ENCODE measurements at places on chromosomes 1 and 21.

GRCh38 chr1:110896090-110896489 is 23.1 kb downstream of the CD53 start:
- DNase-seq, result no peak

DNA sequence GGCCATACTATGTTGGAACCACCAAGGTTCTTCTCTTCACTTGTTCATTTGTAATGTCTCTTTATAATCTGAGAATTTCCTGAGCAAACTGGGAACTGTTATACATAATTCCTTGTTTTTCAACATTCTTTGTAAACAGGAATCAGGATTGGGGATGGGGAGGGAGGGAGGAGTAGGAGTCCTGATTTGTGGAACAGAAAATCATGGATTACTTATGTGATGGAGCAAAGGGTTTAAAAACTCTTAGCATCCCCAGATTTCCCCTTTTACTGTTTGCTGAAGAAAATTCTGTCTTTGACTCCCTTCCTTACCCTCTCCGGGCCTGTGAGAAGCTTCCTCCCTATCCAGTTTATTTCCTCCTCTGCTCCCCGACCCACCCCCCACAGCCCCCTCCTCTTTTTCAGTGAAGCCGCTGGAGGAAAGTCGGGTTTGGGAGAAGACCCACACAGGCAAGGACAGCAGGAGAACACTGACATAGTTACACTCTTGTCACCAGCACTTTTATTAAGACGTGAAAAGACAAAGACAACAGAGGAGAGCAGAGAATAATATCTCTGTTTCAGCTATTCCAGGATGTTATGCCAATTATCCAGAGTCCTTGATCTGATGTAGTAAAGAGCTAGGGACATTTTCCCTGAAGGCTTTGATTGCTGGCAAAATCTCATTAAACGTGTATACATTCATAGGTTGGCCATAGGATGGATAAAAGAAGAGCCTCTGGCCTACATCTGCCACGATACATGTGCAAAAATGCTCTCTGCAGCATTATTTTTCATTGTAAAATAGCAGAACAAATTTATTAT is 4.6 kb upstream of the NBPF1 start:
- DNase-seq, result no peak

DNA sequence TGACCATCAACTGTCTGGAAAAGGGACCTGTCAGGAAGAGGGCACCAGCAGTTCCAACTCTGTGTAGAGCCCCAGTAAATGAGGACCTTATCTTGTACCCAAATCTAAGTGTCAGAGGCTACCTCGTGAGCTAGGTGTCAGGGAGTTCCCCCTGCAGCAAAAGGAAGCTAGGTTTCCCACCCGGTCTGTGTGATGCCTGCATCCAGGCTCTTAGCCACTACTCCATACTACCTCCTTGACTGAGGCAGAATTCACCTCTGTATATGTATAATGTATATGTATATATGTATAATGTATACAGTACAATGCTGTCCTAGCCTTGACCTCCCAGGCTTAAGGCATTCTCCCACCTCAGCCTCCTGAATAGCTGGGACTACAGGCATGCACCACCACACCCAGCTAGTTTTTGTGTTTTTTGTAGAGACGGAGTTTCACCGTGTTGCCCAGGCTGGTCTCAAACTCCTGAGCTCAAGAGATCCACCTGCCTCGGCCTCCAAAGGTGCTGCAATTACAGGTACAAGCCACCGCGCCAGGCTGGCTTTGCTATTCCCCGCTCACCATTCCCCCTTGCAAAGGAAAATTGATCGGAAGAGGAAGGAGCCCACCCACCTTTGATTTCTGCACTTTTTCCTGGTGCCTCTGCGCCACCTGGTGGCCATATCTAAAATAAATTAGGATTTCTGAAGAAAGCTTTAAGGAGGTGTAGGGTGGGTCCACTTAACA is 15.7 kb upstream of the LUZP1 start:
- peak; percentile 53 for DNase-seq

DNA sequence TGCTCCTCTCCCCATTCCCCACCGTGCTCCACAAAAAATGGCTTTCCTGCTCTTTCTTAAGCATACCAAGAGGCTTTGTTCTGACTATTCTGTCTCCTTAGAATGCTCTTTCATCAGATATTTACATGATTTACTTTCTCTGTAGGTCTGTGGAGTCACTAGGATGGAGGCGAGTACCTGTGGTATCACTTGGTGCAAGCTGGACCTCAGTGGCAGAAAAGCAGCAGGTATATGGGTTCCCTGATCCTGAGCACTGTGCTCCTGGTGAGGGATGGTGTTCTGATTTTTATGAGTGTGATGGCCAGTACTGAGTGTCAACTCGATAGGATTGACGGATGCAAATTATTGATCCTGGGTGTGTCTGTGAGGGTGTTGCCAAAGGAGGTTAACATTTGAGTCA is 10.0 kb downstream of the C1orf87 start:
- DNase-seq, result no peak

GRCh38 chr1:204323887-204324286 is 35.8 kb downstream of the PLEKHA6 start:
- DNase-seq, result peak; percentile 67

DNA sequence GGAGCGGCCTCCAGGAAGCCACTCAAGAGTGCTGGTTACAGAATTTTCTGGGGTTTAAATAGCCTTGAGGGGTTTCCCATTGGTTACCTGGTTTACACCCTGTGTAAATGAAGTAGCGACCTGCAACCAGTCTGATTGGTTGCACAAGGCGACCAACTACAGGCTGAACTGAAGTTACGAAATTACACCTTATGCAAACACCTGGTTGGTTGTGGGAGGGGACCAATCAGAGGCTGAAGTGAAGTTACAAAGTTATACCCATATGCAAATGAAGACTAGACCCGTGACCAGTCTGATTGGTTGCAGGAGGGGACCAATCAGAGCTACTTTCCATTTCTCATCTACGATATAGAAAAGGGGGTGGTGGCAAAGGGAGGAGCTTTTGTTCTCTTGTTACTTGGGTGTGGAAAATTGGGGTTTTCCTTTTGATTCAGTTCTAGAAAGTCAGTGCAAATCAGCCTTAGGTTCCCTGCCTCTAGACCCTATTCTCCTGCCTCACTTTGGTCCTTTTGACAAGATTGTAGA is 22.2 kb upstream of the C1orf174 start:
- DNase-seq, result no peak

DNA sequence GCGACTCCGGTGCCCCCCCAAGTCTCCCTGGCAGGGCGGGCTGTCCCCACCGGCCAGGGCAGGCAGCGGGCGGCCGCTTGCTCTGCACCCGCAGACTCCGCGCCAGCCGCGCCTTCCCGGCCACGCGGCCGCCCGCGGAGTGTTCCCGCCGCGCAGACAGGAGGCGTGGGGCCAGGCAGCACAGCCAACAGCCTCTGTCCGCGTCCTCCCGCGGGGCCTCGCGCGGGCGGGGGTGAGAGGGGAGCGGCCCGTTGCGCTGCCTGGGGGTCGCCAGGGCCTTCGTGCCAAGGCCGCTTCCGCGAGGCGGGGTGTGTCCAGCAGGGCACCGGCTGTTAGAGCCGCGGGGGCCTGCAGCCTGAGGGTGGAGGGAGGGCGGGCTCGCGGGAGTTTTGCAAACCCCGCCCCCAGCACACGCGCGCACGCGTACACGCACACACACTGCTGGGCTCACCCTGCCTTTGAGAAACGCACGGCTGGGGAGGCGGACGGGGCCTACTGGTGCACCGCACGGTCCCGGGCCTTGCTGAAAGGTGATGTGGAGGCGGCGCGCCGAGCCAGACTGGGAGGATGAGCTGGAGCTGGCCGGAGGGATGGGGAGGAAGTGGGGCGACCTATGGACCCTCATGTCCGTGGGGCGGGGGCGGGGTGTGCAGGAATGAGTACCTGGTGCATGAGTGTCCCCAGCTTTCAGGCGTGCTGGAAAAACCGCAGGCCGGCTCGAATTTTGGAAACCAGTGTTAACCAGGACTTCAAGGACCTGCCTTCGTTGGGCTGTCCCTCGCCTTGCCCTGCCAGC is 41.5 kb downstream of the KIAA1614 start:
- peak; percentile 69 for DNase-seq

- no peak for DNase-seq
Observed at GRCh38 chr1:64864018-64864940, 102.1 kb downstream of the JAK1 start.

- no peak for DNase-seq
Observed at GRCh38 chr1:30930631-30931173, 22.1 kb upstream of the SDC3 start.

- DNase-seq, result no peak
Observed at GRCh38 chr1:6497867-6498575, 6.6 kb upstream of the PLEKHG5 start.

DNA sequence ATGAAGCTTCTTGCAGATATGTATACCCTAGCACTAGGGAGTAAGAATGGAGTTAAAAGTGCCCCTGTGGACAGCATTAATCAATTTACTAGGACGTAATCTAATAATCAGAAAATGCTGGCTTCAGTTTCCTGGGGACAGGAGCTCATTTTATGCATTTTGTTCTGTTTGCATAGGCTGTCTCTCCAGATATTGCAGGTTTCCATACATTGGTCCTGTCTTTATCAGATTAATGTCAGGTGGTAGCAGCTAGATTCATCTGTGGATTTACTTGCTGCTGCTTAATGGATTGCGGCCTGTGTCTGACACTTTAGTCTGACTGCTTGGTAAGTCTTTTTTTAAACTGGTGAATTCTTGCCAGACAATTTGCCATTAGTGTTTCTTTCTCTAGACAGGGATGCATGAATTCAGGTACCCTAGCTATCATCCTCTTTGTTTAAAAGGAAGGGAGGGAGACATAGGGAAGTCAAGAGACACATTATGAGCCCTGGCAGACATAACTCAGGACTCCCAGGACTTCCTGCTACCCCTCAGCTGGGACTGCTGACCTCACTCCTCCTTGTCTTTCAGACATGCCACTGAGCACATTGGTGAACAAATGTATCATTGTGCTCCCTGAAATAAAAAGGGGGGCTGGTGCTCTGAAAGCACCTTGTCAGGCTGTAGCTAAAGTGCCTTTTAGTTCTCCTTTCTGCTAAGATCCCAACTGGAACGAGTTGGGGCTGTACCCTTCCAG is 47.7 kb downstream of the NOS1AP start:
- DNase-seq, result no peak

DNA sequence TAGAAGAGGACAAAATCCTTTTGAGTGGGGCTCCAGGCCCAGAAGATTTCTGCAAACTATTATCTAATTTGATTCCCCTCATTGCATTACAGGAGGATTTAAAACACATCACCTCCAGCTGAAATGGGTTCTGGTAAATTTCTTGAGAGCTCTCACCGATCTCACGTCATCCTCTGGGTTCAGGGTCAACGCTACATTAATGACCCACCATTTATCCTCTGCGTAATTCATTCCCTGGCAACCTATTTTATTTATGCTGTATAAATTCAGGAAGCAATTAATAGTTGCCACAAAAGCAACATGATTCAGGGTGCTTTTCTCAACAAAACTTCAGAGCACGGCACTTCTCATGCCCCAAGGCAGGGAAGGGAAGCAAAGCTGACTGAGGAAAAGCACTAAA is 38.9 kb downstream of the LMX1A start:
- no peak for DNase-seq

DNA sequence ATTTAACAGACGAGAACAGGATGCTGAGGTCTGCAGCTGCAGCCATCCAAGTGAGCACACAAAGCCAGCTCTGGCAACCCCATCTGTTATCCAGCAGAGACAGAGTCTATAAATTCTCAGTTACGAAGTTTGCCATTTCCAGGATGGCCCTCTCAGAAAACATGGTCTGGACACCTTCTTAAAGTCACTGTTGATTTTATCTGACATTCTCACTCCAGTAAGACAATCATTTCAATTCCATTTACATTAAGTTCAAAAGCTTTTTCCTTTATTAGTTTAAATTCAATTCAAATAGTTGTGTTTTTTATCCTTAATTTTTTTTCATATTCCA is 125.5 kb downstream of the DMRTB1 start:
- no peak for DNase-seq

- peak; percentile 72 for DNase-seq
Observed at GRCh38 chr21:32382108-32382644, 10.6 kb downstream of the URB1 start.

DNA sequence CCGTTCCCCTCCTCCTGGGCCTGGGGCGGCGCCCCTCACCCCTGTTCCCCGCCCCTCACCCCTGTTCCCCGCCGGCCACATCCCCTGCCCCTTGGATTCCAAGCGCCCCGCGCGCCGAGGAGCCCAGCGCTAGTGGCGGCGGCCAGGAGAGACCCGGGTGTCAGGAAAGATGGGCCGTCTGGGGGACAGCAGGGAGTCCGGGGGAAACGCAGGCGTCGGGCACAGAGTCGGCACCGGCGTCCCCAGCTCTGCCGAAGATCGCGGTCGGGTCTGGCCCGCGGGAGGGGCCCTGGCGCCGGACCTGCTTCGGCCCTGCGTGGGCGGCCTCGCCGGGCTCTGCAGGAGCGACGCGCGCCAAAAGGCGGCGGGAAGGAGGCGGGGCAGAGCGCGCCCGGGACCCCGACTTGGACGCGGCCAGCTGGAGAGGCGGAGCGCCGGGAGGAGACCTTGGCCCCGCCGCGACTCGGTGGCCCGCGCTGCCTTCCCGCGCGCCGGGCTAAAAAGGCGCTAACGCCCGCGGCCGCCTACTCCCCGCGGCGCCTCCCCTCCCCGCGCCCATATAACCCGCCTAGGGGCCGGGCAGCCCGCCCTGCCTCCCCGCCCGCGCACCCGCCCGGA is at the start of gene TP73:
TSS of gene TP73 (plus strand) at position 587 of the 618 bp plus-strand sequence. CDS start 29,850 bp downstream, outside the sequence.
- DNase-seq, result no peak

DNA sequence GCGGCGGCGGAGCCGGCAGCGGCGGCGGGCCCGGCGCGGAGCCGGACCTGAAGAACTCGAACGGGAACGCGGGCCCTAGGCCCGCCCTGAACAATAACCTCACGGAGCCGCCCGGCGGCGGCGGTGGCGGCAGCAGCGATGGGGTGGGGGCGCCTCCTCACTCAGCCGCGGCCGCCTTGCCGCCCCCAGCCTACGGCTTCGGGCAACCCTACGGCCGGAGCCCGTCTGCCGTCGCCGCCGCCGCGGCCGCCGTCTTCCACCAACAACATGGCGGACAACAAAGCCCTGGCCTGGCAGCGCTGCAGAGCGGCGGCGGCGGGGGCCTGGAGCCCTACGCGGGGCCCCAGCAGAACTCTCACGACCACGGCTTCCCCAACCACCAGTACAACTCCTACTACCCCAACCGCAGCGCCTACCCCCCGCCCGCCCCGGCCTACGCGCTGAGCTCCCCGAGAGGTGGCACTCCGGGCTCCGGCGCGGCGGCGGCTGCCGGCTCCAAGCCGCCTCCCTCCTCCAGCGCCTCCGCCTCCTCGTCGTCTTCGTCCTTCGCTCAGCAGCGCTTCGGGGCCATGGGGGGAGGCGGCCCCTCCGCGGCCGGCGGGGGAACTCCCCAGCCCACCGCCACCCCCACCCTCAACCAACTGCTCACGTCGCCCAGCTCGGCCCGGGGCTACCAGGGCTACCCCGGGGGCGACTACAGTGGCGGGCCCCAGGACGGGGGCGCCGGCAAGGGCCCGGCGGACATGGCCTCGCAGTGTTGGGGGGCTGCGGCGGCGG is 1.0 kb downstream of the ARID1A start:
- no peak for DNase-seq

DNA sequence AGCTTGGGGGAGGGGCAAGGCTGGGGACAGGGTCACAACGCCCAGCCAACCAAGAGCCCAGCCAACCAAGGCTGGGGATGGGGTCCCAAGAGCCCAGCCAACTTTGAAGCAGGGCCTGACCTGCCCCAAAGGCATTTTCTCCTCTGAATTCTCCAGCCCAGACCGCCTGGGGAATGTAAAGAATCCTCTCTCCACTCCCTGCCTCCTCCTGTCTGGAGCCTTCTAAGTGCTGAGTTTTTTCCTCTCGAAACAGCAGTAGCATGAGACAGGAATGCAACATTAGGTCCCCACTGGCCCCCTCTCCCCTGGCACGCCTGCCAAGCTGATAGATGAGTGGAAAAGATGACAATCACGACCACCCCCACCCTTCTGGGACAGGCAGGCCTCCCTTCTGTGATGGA is 17.0 kb downstream of the C1orf198 start:
- DNase-seq, result peak; percentile 84

- no peak for DNase-seq
Observed at GRCh38 chr1:175167861-175168260, 24.7 kb downstream of the KIAA0040 start.
